Activated CD4-positive, alpha-beta T cell treated with anti-CD3 and anti-CD28 coated beads, Interleukin-2, amount 50 U/mL, for 16 hours (primary cell): ENCODE measurements at places on chromosomes 13 and 19.
A peak's percentile ranks its signal among the peaks of the same experiment; 100 is the strongest.

- DNase-seq, result peak; percentile 49
These were observed 431.7 kb downstream of the KLF12 start for GRCh38 chr13:73702419-73703071.

DNA sequence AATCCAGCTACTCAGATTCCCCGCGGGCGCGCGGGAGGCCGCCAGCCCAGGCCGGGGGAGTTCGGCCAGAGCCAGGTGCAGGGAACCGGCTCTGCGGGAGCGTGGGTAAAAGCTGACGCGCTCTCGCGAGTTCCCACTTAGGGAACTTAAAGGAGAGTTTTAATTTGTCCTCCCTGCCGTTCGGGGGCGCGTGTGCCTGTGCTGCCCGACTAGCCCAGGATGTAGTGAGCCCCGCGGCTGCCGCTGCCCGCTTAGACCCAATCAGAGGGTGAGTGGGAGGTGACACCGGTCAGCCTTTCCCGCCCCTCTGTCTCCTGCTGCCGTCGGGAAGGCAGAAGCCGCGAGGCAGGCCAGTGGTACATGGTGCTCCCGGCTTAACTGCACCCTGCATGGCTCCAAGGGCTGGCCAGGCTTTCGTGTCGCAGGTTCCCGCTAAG is 36.0 kb upstream of the NEK3 start:
- DNase-seq, result peak; percentile 79

DNA sequence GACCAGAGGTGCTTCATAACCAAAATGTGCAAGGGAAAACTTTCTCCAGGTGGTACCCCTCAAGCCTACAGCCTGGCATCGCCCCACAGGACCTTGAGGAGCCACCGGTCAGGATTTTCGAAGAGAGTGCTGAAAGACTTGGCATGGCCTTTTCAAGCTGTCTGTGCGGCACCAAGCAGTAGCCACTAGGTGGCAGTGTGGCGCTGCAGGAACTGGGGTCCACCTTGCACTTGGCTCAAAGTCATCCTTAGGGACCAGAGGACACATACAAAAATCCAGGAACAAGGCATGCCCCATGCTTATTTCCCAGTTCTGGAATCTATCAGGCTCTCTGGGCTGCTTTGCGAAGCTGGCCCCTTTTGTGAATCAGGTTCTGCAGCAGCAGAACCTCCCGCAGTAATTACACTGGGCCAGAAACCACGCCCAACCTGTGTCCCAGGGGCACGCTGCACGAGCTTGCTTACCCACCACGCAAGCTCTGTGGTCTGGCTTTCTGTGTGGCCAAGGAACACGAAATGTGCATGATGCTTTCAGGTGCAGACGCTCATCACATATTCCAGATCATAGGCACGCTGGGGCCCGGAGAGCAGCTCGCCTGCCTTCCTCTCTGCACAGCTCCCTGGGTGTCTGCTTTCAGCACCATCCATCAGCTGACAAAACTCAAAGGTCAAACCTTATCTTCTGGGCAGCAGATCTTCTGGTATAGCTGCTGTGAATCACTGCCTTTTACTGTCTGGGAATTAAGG is 87.2 kb downstream of the SLC7A1 start:
- peak; percentile 69 for DNase-seq

GRCh38 chr13:77548095-77548494 is 12.6 kb downstream of the SCEL start:
- DNase-seq, result no peak

- DNase-seq, result no peak
These were observed 324.6 kb downstream of the KLF12 start for GRCh38 chr13:73809561-73809960.

GRCh38 chr19:7670150-7670783 is 1.4 kb downstream of the RETN start:
- DNase-seq, result no peak

DNA sequence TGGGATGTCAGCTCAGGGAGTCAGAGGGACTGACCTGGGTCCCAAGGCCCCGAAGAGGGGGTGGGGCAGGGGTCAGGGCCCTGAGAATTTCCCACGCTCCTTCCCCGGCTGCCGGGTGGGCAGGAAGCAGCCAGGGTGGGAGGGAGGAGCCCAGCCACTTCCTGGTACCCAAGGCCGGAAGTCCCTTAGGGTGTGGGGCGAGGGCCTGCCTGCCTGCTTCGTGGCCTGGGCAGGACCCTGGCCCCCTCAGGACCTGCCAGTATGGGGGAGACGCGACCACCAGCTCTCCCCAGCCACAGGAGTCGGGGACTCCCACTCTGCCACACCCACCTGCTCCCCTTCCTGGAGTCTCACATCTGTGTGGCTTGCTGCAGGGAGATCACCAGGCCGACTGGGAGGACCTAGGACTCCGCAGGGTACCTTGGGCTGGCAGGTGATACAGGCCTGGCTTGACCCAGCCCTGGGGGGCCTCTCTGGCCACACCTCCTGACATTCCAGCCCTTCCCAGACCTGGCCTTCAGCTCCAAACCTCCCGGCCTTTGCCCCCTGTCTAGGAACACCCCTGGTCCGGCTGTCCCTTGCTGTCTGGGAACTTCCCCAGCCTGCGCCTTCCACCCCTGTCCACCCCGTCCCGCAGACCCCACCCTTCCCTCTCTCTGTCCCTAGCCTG is 9.8 kb upstream of the CIRBP start:
- DNase-seq, result peak; percentile 82

- DNase-seq, result no peak
These were observed 23.7 kb upstream of the TINCR start for GRCh38 chr19:5591476-5591875.

GRCh38 chr13:23637829-23638228 is 67.6 kb downstream of the TNFRSF19 start:
- DNase-seq, result no peak

DNA sequence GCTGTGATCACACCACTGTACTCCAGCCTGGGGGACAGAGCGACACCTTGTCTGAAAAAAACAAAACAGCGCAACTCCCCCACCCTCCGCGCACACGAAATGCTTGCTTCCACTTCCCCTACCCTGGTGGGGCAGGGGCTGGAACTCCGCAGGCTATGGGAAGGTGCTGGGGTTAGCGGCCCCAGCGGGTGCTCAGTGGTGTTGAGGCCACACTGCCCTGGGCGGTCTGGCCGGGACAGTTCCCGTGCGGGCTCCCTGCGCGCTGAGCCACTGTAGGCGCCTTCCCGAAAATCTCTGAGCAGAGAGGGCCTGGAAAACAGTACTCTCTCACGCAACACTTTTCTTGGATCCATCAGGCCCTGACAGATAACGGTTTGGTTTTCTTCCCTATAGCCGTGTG is 1.1 kb upstream of the WTIP start:
- DNase-seq, result no peak

DNA sequence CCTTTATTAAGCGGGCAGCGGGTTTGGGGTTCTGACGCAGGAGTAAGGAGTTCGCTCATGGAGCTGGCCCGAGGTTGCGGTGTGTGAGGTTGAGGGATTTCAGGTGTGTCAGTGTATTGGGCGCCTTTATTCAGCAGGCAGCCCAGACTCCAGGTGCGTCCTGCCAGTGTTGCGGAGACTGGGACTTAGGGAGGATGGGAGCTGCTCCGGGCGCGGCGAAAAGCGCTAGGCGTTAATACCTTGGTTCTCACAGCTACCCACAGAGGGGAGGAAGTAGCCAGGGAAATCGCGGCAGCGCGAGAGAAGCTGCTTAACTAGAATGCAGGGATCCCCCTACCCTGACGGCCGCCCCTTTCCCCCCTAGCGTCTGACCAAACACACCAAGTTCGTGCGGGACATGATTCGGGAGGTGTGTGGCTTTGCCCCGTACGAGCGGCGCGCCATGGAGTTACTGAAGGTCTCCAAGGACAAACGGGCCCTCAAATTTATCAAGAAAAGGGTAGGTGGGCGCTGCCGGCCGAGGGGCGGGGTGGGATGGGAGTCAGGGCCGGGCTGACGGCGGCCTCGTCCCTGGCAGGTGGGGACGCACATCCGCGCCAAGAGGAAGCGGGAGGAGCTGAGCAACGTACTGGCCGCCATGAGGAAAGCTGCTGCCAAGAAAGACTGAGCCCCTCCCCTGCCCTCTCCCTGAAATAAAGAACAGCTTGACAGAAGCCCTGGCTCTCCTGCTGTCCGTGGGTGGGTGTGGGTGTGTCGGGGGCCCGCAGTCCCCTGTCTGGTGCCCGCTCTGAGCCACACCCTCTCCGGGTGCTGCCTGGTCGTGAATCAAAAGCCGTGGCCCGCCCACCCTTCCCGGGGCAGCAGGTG is 1.1 kb downstream of the RPL36 start:
- DNase-seq, result peak; percentile 57

GRCh38 chr13:40981361-40981760 is 37.8 kb downstream of the ELF1 start:
- peak; percentile 68 for DNase-seq

DNA sequence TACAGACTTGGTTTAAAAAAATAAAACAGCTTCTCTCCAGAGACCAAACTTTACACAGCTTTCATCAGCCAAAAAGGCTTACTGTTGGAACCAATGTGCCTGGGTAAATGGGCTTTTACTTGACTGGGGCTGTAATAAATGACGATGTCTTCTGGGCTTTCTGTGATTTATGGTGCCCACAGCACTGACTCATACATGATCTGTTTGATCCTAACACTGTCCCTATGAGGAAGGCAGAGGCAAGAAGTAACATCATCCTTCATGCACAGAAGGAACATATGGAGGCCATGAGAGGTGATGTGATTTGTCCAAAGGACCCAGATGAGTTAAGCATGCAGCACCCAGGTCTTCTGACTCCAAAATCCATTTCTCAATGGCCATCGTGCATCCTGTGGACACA is 77.4 kb downstream of the DOCK9 start:
- DNase-seq, result no peak

GRCh38 chr13:36146511-36147269 is 15.5 kb upstream of the DCLK1 start:
- no peak for DNase-seq

DNA sequence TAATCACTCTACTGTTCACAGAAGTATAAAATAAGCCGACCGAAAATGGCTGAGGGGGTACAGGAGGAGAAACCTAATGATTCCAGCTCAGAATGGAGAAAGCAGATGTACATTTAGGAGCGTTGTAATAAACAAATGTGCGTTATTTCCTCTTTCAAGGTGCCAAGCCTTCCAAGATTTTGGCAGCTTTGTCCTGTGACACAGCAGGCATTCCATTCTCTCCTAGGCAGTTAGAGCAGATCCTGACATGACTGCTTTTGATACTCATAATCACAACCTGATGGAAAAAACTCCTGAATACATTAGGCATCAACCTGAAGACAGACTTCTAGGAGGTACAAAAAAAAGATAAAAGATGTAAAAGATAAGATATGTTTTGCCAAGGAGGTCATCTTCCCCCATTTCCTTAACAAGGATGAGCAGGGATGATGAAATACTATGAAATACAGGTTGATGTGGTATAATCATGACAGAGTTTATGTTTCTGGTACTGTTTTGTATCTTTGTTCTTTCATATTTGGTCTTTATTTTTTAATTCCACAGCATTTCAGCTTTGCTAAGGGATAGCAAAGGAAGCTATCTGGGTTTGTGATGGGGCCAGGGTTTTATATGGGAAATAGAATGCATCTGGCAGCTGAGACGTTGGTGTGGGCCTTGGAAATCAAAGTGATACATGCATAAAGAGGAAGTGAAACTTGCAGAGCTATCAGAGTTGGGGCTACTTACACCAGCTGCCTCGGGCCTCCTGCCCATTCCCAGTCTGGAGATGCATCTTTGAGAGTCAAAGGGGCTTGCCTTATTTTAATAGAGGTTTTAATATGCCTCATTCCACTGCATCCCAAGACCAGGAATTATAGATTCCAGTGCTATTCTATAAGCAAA is 222.5 kb downstream of the OXGR1 start:
- no peak for DNase-seq

DNA sequence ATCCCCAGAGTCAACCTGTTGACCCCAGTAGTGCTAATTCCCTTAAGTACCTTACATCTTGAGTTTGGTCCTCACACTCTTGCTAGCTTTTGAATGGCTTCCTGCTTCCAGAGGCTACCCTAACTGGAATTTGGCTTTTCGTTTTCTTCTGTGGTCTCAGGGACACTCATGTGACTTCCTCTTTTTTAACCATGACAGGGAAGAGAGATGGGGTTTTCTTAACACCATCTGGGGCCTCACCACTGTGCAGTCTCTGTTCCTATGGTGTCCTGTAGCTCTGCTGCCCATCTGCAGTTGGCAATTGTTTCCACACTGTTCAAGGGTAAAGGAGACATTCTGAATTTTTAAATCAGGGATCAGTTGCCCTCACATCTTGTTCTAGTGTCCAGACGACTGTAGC is 66.7 kb downstream of the SLC10A2 start:
- DNase-seq, result no peak

- no peak for DNase-seq
These were observed 4.5 kb downstream of the RELB start for GRCh38 chr19:45005787-45006186.

DNA sequence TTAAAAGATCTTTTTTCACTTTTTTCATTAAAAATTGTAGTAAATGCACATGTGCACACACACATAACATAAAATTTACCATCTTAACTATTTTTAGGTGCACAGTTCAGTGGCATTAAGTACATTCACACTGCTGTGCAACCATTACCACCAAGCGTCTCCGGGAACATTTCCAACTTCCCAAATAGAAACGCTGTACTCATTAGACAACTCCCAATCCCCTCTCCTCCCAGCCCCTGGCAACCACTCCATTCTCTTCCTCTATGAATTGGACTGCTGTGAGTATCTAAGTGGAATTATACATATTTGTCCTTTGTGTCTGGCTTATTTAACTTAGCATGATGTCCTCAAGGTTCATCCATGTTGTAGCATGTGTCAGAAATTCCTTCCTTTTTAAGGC is 11.6 kb downstream of the GJB2 start:
- DNase-seq, result no peak

GRCh38 chr19:51926784-51927741 is at the start of gene ZNF613:
Gene ZNF613 (plus strand): TSS chr19:51927472. CDS start chr19:51936221, 8,749 bp downstream.
- peak; percentile 88 for DNase-seq

- DNase-seq, result no peak
These were observed 28.7 kb upstream of the LMO7 start for GRCh38 chr13:75607447-75607846.

GRCh38 chr13:31442571-31442970 is 242.8 kb downstream of the B3GLCT start:
- DNase-seq, result no peak

DNA sequence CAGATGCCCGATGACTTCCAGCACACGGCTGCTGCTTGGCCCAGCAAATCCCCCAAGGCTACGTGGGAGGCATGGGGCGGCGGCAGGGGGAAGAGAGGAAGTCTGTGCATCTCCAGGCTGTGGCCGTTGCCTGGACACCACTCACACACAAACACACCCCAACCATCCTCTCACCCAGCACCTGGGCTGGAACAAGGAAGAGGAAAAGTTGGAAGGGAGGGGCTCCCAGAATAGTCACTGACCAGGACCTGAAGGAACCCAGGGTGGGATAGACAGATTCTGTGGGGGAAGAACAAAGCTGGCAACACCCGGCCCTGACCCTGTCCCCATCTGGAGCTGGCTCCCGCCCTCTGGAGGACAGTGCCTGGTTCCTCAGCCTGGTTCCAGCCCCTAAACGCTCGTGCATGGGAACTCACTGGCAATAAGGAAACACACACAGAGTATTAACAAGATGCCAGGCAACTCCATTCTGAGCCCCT is 11.2 kb downstream of the PPP6R1 start:
- no peak for DNase-seq

GRCh38 chr13:92044351-92044750 is 645.9 kb downstream of the GPC5 start:
- DNase-seq, result no peak
